ENCODE measurements at places on chromosomes 4 and X. TPM values are rescaled to one million over a fixed set of nuclear protein-coding genes. Genes with fewer than 3 reads are reported as not detected.
A peak's percentile ranks its signal among the peaks of the same experiment; 100 is the strongest.

GRCh38 chr4:123452616-123453015 is 56.0 kb downstream of the SPRY1 start:
- DNase-seq, result peak; percentile 60

DNA sequence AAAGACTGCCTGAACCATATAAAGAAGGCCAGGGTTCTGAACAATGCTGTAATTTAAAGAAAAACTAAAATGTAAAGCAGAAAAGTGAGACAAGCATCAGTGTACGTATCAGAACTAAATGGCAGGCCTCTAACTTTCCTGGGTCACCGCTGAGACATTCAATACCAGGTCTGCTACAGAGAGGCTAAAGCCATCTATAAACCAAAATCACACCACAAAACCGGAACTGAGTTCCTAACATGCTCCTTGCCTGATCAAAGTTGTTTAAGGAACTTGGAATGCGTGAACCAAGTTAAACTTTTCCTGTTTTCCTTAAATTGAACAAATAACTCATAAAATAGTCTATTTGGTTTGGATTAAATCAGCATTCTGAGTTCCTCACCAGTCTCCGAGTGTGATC is 55.3 kb upstream of the TECRL start:
- no peak for DNase-seq

- no peak for DNase-seq
These were observed 64.2 kb downstream of the DCUN1D4 start for GRCh38 chr4:51907006-51907669.

GRCh38 chrX:15524417-15524816 is 23.8 kb downstream of the BMX start:
- DNase-seq, result no peak

ZNF732 gene
- not detected for total RNA-seq

- DNase-seq, result no peak
These were observed 83.0 kb upstream of the TACR3 start for GRCh38 chr4:103802766-103803165.

- DNase-seq, result no peak
These were observed 735.8 kb upstream of the ATOH1 start for GRCh38 chr4:93092765-93093164.

GRCh38 chr4:84498935-84499623 is at the start of gene NKX6-1:
Gene NKX6-1 (minus strand): TSS chr4:84499292. CDS start chr4:84498228, 1,064 bp downstream.
- peak; percentile 71 for DNase-seq

TSPAN7 gene
- total RNA-seq, result 104 TPM

GRCh38 chr4:168151327-168151726 is 59.0 kb downstream of the ANXA10 start:
- no peak for DNase-seq

ARL13A gene
- not detected for total RNA-seq

- DNase-seq, result no peak
These were observed 758 bp upstream of the NR3C2 start for GRCh38 chr4:148442832-148443511.

GRCh38 chr4:109658871-109659410 is 44.3 kb downstream of the CASP6 start:
- DNase-seq, result no peak

USP17L25 gene
- total RNA-seq, result not detected

WDR17 gene
- total RNA-seq, result 4.9 TPM

GRCh38 chr4:54227256-54228055 is 1.6 kb upstream of the PDGFRA start:
- DNase-seq, result no peak

- DNase-seq, result no peak
These were observed 719 bp upstream of the TCEAL4 start for GRCh38 chrX:103584596-103584995.

GRCh38 chrX:150364347-150365050 is 1.4 kb downstream of the MAMLD1 start:
- peak; percentile 24 for DNase-seq

FAM9C gene
- 0.13 TPM for total RNA-seq

SYTL4 gene
- 47.1 TPM for total RNA-seq

RASGEF1B gene
- 13.6 TPM for total RNA-seq

DGAT2L6 gene
- not detected for total RNA-seq

DNA sequence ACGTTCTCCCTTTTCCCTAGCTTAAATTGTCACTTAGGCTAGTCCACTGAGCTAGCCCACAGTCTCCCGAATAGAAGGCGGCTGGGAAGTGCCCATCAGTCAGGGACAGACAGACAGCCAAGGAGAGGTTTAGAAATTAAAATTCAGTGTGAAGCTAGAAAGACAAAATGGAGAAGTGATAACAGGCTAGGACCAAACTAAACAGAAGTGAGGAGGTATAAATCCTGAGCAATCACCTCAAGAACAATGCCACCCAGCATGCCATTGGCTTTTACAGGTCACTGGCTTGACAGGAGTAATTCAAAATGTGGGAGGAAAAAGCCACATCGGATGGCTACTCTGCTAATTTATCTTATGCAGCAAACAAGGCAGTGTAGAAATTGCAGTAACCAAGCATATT is 138.9 kb downstream of the MAPK10 start:
- DNase-seq, result no peak

DNA sequence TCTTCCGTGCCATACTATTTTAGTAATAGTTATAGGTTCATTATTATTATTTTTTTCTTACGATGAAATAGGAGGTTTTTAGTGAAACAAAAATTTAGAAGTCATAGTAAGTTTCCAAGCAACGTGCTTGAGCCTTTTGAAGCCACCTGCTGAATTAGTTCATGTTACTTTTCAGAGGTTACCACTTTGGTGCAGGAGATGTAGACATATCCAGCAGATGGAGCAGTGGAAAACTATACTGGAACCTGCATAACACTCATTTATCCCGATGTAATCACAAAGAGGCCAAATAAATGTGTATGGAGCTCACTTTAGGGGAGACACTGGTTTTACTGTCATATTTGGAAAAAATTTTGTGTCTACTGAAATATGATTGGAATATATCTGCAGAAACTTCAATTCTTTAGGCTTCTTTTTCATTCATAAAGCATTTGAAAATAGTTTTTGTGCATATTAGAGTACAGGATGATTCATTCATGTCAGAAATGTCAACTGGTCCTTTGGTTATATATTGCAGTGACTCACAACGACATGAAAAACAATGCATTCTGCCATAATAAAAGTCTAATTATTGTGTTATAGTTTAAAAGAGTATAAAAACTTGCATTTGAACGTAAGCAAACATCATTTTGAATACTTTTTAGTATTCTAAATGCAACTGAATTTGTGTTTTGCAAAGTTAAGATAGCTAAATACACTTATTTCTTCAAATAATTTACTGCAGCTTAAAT is 2182.9 kb upstream of the TENM3 start:
- no peak for DNase-seq
